ENCODE measurements at places on chromosomes 2 and 18. TPM values are rescaled to one million over a fixed set of nuclear protein-coding genes. Genes with fewer than 3 reads are reported as not detected.

- no peak for DNase-seq
These were observed 18.1 kb downstream of the EPAS1 start for GRCh38 chr2:46315103-46315890.

- DNase-seq, result no peak
These were observed 139.1 kb downstream of the DNAH7 start for GRCh38 chr2:195929531-195929930.

DNA sequence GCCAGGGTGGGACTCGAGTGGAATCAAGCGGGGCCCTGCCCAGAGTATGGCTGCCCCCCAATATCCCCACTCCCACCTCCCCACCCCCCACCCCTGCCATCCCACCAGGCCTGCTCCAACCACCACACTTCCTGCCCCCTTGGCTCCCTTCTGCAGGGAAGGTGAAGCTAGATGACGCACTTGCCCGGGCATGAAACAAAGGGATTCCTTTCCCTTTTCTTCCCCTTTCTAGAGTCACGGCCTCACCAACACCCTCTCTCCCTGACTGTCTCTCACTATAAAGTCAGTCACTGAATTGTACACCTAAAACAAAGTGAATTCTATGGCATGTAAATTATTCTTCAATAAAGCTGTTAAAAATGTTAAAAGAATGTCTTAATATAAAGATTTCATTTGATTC is 16.0 kb downstream of the ZBTB7C start:
- DNase-seq, result no peak

GRCh38 chr18:79567481-79568147 is 112.0 kb upstream of the CTDP1 start:
- no peak for DNase-seq

PIEZO2 gene
- total RNA-seq, result not detected
